Myocyte (in vitro differentiated cells): ENCODE measurements at places on chromosomes 5 and 9.

DNA sequence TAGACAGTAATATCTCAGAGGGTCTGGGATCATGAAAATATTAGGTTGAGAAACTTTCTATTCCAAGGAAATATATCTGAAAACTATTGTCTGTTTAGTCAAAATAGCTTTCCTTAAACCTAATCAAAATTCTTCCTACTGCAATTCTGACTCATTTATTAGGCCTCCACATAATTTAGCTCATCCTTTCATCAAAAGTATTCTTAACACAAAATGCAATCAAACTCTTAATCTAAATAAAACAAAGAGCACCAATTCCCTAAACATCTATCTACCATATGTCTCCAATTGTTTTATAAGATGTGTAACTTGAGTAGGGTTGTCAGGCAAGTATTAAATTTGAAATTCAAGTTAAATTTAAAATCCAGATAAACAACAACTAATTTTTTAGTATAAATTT lies 142.1 kb downstream of the PLK2 start:
- DNase-seq: no peak

DNA sequence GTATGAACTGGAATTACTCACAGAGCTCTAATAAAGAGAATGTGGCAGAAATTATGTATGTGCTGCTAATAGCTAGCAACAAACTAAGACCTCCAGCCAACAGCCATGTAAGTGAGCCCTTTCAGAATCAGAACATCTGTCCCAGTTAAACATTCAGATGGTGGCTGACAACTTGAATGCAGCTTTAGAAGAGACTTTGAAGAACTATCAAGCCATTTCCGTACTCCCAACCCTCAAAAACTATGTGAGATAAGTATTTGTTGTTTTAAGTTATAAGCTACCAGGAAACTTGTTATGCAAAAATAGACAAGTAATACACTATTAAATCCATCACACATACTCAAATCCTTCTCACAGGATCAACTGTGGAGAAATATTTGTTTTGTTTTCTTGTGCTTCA lies 205.2 kb upstream of the EDIL3 start:
- no peak for DNase-seq

DNA sequence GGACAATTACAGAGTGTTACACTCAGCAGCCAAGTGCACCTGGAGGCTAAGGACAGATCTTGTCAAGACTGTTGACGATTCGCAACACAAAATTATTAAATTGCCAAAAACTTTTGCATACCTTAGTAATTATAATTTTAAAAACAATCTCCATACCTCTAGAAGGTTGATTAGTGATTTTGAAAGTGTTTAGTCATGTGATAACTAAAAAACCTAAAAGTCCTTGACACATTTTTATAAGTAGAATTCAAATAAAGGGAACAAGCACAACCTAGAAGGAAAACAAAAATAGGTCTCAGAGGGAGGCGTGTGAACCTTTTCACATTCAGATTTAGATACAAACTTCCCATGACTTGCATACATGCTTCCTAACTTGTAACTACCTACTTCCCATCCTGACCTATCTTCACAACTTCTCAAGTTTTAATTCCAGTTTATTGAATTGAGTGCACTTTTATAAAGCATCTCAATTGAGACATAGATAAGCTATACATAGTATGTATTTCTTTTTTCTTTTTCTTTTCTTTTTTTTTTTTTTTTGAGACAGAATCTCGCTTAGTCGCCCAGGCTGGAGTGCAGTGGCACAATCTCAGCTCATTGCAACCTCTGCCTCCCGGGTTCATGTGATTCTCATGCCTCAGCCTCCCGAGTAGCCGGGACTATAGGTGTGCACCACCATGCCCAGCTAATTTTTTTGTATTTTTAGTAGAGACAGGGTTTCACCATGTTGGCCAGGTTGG lies 5.8 kb downstream of the ZNF367 start:
- no peak for DNase-seq

- no peak for DNase-seq
Observed at GRCh38 chr9:81621785-81622259, 67.5 kb downstream of the TLE1 start.

GRCh38 chr5:87099968-87100367 lies 167.7 kb upstream of the RASA1 start:
- DNase-seq: no peak

- DNase-seq: peak; percentile 62
Observed at GRCh38 chr9:13088720-13089427, 190.6 kb downstream of the MPDZ start.

GRCh38 chr5:133359861-133360260 lies 252.5 kb downstream of the FSTL4 start:
- no peak for DNase-seq

DNA sequence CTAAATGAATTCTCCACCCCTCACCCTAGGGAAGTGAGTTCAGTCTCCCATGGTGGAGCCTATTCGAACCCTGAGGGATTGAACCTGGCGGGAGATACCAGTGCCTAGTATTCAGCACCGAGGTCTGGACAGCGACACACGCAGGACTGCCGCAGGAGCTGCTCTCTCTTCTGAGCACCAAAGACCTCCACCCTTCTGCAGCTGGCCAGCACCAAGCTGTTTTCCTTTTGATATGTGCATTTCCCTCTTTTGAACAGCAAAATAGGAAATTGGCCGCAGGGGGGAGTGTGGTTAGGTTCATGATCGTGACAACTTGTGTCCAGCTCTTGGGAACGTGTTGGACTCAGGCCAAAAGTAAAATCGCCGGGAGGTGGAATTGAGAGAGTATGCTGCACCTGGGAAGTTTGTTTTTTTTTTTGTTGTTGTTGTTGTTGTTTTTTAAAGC lies 1.2 kb upstream of the PCSK1 start:
- peak; percentile 80 for DNase-seq

DNA sequence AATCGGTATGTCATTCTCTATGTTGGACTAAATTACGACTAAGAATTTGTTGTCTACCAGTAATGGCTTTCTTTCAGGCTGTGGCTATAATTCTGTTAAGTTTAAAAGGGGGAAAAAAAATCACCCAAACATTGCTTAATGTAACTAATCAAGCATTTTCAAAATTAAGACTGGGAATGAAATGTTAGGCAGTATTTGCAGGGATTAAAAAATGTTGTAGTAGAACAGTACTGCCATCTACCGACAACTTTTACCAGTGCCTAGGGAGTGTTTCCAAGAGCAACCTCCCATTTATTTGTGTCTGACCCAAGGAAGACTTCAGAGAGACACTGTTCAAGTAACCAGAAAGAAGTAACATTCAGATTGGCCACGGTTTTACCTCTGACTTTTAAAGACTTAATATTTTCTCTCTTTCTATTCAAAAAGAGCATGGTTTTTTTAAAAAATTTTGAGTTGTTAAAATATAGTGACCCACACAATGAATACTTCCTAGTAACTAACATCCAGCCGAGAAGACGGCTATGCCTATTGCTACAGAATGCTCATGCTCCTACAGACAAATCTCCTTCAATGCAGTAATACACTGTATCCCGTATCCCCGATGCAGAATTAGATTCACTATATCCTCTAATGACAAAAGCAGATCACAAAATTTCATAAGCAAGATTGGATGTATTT lies 92.4 kb downstream of the ARL15 start:
- DNase-seq: peak; percentile 78

DNA sequence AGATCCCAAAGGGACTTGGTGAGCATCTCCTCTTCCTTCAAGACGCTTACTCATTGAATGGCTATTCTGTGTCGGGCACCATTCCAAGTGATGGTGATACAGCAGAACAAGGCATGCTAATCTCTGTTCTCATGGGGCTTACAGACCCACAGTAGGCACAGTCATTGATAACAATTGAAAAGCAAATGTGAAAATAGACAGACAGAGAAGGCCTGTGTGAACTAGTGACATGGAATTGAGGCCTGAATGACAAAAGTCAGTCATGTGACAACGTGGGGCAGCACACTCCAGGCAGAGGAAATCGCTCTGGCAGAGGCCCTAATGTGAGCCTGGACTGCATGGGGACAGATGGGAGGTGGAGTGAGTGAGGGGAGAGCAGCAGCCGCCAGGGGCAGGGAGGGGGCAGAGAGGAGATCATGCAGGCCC lies 70.7 kb upstream of the CPLX2 start:
- DNase-seq: no peak

GRCh38 chr5:420632-421286 lies 22.2 kb upstream of the EXOC3 start:
- DNase-seq: no peak

DNA sequence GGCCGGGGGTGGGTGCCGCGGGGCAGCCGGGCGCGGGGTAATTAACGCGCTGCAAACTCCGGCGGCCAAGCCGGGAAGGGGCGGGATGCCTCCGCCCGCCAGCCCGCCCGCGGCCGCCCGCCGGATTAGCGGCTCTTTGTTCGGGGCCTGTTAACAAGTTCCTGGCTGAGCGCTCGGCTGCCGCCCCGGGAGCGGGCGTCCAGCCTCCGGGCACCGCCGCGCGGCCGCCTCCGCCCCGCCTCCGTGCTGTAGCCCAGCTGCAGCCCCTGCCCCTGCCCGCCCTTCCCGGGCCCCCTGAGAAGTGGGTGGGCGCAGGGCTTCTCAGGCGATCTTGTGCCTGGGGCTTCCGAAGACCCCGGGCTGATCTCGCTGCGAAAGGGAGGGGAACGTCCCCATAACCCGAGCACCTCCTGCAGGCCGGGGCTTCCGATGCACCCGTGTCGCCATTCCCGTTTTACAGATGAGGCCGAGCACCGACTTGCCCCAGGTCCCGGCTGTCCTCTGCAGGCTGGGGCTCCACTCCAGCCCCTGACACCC lies 7.5 kb downstream of the UNC5A start:
- peak; percentile 24 for DNase-seq

DNA sequence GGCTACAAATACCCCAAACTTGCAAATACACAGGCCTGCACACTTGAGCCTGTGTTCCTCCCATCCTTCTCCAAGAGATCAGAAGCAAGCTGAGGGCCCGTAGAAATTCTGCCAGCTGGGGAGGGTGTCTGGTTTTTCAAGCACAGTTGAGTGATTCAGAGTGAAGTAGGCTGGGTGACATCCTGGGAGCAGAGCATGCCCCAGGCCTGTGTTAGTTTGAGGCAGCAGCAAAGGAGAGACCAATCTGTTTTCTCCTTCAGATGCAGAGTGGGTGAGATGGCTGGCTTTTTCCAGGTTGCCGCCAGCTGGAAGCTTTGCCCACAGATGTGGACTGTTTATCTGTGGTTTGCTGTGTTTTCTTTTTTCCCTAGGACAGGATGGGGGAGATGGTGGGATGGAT lies 63.1 kb downstream of the RCL1 start:
- DNase-seq: peak; percentile 32

DNA sequence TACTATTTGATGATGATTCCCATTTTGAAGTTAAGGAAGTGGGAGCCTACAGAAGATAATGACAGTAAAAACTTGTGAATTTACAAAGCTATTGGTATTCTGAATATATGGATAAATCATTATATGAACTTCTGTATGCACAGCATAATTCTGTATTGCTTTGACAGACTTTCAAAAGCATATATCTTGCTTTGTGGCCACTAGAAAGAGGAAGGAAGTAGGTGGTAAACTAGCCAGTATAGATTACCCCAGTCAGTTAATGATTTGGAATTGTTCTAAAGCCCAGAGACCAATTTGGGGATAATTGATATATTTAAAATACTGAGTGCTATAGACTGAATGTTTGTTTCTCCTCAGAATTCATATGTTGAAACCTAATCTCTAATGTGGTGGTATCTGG lies 53.0 kb downstream of the NR2F1 start:
- DNase-seq: no peak

- DNase-seq: no peak
Observed at GRCh38 chr9:122954253-122954691, 13.5 kb downstream of the RABGAP1 start.

DNA sequence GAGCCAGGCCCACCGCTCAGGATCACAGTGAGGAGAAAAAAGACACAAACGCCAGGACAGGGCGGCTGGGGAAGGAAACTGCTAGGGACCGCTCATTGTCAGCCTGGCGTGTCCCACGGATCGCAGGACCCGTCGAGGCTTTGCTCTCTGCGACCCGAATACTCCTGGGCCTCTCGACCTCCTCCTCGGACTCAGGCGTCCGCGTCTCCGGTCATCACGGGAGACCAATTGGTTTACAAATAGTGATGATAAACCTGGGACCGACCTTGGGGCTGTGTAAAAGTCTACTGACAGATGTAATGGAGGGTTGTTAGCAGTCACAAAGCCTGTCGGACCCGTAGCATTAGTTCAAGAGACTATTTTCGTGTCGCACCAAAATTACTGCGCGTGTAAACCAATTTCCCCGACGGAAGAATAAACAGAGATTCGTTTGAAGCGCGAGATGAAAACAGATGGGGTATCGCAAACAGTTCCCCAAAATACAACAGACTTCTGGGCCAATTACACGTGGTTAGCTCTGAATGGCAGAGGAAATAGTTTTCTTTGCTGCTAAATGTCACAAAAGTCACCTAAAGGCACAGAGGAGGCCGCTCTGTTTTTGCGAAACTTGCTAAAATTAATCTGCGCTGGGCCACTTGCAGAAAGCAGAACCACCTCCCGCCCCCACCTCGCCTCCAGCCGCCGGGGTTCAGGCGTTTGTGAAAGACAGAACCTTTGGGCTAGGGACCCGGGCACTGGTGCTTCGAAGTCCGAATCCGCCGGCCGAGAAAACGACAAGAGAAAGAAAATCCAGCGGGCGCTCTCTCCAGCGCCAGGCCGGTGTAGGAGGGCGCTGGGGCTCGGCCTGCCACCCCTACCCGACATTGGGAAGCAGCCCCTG lies 67.6 kb downstream of the FOXD1 start:
- no peak for DNase-seq

GRCh38 chr5:56088967-56089829 lies 94.4 kb upstream of the IL6ST start:
- DNase-seq: no peak
